Activated CD8-positive, alpha-beta T cell treated with anti-CD3 and anti-CD28 coated beads, Interleukin-2, amount 10 ng/mL, durations not matched to agents 7 days and 5 days (primary cell): ENCODE measurements at places on chromosomes 5 and 9. TPM values are rescaled to one million over a fixed set of nuclear protein-coding genes. Genes with fewer than 3 reads are reported as not detected.

Gene MIGA2
- 45.6 TPM for total RNA-seq

- no peak for DNase-seq
- H3K4me3 ChIP-seq: no peak overlapping the region
- H3K27ac ChIP-seq: no peak overlapping the region
- H3K36me3 ChIP-seq: no peaks in the 10 kb centered on the region
- peaks cover 2% of the 10 kb centered on the region for H3K4me1 ChIP-seq
These were observed 18.1 kb downstream of the LIX1 start for GRCh38 chr5:97124335-97124734.

Gene RPS14
- 2,046 TPM for total RNA-seq

DNA sequence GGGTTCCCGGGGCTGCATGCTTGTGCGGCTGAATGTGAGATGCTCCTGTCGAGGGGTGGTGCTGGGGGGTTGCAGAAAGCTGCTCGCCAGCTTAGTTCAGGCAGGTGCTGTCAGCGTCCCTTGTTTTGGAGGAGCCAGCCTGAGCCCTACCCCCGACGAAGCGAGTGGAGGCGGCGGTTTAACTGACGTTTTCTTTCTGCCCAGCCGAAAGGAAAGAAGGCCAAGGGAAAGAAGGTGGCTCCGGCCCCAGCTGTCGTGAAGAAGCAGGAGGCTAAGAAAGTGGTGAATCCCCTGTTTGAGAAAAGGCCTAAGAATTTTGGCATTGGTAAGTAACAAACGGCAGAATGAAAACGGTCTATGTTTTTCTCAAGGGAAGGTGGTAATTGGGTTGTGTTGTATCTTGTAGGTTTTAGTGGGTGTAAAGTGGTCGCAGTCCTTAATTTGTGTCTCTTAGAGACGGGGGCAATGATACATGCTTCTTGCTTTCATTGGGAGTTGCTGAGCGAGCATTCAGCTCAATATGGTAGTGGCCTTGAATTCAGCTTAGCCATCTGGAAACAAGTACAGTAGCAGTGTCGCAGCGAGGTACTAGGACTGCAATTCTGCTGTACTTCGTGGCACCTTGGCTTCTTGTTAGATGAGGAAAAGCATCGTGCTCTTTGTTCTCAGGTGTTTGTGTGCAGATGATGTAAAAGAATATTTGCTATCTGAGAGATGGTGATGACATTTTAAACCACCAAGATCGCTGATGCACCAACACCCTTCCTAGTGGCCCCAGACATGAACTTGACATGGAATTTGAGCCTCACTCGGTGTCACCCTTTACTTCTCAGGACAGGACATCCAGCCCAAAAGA is 928 bp downstream of the RPL7A start:
- DNase-seq: no peak
- H3K27ac ChIP-seq: peak overlapping the region; percentile 98
- peak overlapping the region; percentile 99 for H3K4me3 ChIP-seq
- H3K4me1 ChIP-seq: peaks cover 61% of the 10 kb centered on the region
- peaks cover 62% of the 10 kb centered on the region for H3K36me3 ChIP-seq
- no peaks in the 10 kb centered on the region for H3K27me3 ChIP-seq

- peaks cover 20% of the 10 kb centered on the region for H3K27me3 ChIP-seq
- no peak overlapping the region for H3K27ac ChIP-seq
- peaks cover 1% of the 10 kb centered on the region for H3K36me3 ChIP-seq
- H3K4me1 ChIP-seq: peaks cover 21% of the 10 kb centered on the region
- DNase-seq: no peak
These were observed 28.6 kb upstream of the TNC start for GRCh38 chr9:115146581-115147021.

Gene DOCK8
- 386 TPM for total RNA-seq

GRCh38 chr9:92739346-92739970 is 25.2 kb downstream of the BICD2 start:
- peaks cover 43% of the 10 kb centered on the region for H3K4me1 ChIP-seq
- no peak for DNase-seq
- no peak overlapping the region for H3K4me3 ChIP-seq

GRCh38 chr5:59065554-59065953 is 482.7 kb downstream of the RAB3C start:
- no peaks in the 10 kb centered on the region for H3K36me3 ChIP-seq
- no peak overlapping the region for H3K4me3 ChIP-seq
- no peaks in the 10 kb centered on the region for H3K4me1 ChIP-seq
- H3K27ac ChIP-seq: no peak overlapping the region
- DNase-seq: no peak

GRCh38 chr5:54547711-54548250 is 30.2 kb downstream of the SNX18 start:
- H3K36me3 ChIP-seq: peaks cover 34% of the 10 kb centered on the region
- H3K4me3 ChIP-seq: no peak overlapping the region
- H3K4me1 ChIP-seq: no peaks in the 10 kb centered on the region
- no peak overlapping the region for H3K27ac ChIP-seq
- no peak for DNase-seq

- no peaks in the 10 kb centered on the region for H3K27me3 ChIP-seq
- DNase-seq: no peak
- peaks cover 4% of the 10 kb centered on the region for H3K4me1 ChIP-seq
These were observed 181.6 kb downstream of the TRIM36 start for GRCh38 chr5:114988096-114988495.
